ENCODE measurements at places on chromosomes 4 and X. TPM values are rescaled to one million over a fixed set of nuclear protein-coding genes. Genes with fewer than 3 reads are reported as not detected.

- no peak overlapping the region for H3K4me3 ChIP-seq
- H3K27ac ChIP-seq, result no peak overlapping the region
- H3K4me1 ChIP-seq, result peaks cover 22% of the 10 kb centered on the region
- H3K27me3 ChIP-seq, result no peaks in the 10 kb centered on the region
Observed at GRCh38 chr4:101309925-101310324, 37.4 kb downstream of the PPP3CA start.

DNA sequence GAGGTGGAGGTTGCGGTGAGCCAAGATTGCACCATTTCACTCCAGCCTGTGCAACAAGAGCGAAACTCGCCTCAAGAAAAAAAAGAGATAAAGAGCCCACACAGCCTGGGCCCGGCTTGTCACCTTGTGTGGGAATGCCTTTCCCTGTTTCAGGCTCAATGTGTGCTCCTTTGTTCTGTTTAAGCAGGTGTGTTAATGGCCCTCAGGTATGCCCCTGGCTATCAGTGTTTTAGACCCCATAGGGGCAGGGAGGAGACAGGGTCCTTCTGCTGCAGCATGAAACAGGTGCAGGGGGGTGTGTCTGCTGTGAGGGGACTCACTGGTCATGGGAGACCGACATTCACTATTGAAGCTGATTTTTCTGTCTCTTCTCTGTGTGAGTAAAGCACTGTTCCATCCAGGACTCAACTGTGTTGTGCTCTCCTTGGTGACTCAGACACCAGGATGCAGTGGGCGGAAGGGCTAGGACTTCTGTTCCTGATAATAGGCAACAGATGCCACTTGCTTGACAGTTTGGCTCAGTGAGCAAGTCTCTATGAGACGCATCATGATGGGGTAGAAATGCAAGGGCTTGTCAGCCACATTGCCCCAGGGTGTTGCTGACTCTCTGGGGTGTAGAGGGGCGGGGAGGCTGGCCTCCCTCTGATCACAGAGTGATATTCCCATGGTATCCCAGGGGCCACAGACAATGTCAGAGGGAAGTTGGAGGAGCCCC, 15.6 kb upstream of the LAP3 start:
- H3K27ac ChIP-seq, result no peak overlapping the region
- no peak for DNase-seq
- H3K4me3 ChIP-seq, result no peak overlapping the region
- no peaks in the 10 kb centered on the region for H3K4me1 ChIP-seq
- H3K27me3 ChIP-seq, result peaks cover 13% of the 10 kb centered on the region

TBC1D9 gene
- total RNA-seq, result 0.14 TPM

VCX gene
- not detected for total RNA-seq

GRCh38 chr4:6988016-6988715, 55.0 kb upstream of the TADA2B start:
- peaks cover 1% of the 10 kb centered on the region for H3K36me3 ChIP-seq
- no peak for DNase-seq
- H3K27ac ChIP-seq, result peak overlapping the region; percentile 84

DNA sequence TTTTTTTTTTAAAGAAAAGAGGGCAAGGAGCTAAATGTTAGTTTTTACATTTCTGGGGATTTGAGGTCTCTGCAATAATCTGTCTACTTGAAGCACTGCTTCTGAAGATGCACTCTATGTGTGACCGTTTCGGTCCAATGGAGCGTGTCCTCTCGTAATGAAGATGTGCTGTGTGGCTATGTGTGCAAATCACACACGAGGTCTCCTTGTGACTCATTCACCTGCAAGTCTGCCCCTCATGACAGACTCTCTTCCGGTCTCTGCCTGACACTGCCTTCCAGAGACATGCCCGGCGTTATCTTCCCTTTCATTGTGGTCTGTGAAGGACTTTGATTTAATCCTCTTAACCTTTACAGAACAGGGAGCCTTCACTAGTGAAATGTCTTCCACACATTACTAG, 84.3 kb downstream of the TRAM1L1 start:
- no peak overlapping the region for H3K4me3 ChIP-seq
- no peaks in the 10 kb centered on the region for H3K27me3 ChIP-seq
- H3K27ac ChIP-seq, result no peak overlapping the region
- H3K36me3 ChIP-seq, result no peaks in the 10 kb centered on the region

CD40LG gene
- total RNA-seq, result 5.9 TPM

DNA sequence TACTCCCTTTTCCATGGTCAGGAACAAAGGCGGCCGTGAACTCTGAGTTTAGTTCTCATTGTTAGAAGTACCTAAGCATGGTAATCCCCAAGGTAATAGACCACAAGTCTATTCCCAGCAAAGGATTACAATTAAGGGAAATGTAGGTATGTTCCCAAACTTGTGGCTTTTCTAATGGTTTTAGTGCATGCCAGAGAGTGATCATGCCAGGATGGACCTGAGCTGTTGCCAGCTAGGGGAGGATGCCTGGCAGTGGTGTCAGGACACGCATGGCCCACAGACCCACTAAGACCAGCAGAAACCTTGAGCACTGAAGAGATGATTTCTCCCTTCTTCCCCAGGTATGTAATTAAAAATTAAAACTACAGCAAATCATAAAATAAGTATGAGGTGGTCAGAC, 60.8 kb downstream of the COQ2 start:
- DNase-seq, result no peak
- H3K36me3 ChIP-seq, result peaks cover 22% of the 10 kb centered on the region
- H3K27ac ChIP-seq, result peak overlapping the region; percentile 84

- peaks cover 52% of the 10 kb centered on the region for H3K27me3 ChIP-seq
- H3K4me3 ChIP-seq, result no peak overlapping the region
- H3K36me3 ChIP-seq, result no peaks in the 10 kb centered on the region
- no peak for DNase-seq
- peaks cover 16% of the 10 kb centered on the region for H3K4me1 ChIP-seq
Observed at GRCh38 chrX:107451731-107452130, 2.3 kb downstream of the FRMPD3 start.

- H3K36me3 ChIP-seq, result peaks cover 40% of the 10 kb centered on the region
- no peaks in the 10 kb centered on the region for H3K27me3 ChIP-seq
- H3K4me1 ChIP-seq, result peaks cover 15% of the 10 kb centered on the region
- H3K27ac ChIP-seq, result peak overlapping the region; percentile 72
- no peak overlapping the region for H3K4me3 ChIP-seq
- peak; percentile 52 for DNase-seq
Observed at GRCh38 chrX:46617906-46618305, 44.3 kb downstream of the CHST7 start.

DNA sequence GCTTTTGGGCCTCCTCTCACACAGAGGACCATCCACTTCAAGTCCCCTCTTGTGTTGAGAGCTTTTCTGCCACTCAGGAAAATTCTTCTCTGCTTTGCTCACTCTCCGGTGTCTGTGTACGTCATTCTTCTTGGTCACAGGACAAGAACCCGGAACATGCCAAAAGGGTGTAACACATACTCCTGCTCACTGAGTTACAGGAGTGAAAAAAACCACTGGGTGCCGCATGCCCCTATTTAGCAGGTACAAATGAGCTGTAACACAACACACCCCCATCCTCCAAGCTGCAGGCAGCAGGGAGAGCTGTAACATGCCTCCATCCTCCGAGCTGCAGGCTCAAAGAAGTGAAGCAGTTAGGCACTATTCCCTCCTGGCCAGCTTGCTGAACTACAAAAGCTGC, 13.0 kb upstream of the CXCL2 start:
- H3K27me3 ChIP-seq, result no peaks in the 10 kb centered on the region
- H3K27ac ChIP-seq, result no peak overlapping the region
- no peak overlapping the region for H3K4me3 ChIP-seq

TMPRSS11A gene
- not detected for total RNA-seq

DNA sequence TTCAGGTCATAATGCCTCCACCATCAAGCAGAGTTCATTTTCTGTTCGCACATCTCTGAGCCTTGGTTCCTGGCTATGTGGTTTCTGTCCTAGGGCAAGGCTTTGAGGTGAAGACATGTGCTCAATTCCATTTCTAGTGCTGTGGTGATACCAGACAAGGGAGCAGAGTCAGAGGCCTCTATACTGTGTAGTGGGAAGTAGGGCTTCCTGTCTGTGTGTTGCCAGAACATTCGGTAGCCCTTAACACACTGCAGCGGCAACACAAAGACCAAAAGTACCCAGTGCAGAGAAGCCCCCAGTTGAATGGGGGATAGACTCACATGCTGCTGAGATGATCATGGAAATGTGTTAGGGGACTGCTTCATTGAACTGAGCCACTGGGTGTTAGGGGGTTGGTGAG, 56.4 kb downstream of the STARD8 start:
- no peak overlapping the region for H3K27ac ChIP-seq
- no peak overlapping the region for H3K4me3 ChIP-seq
- H3K36me3 ChIP-seq, result no peaks in the 10 kb centered on the region
- H3K4me1 ChIP-seq, result peaks cover 2% of the 10 kb centered on the region
- no peaks in the 10 kb centered on the region for H3K27me3 ChIP-seq
- DNase-seq, result no peak

- H3K4me3 ChIP-seq, result no peak overlapping the region
- peaks cover 5% of the 10 kb centered on the region for H3K36me3 ChIP-seq
- H3K27me3 ChIP-seq, result no peaks in the 10 kb centered on the region
- no peaks in the 10 kb centered on the region for H3K4me1 ChIP-seq
Observed at GRCh38 chr4:82919386-82919785, 18.9 kb downstream of the THAP9 start.

- DNase-seq, result no peak
- H3K4me1 ChIP-seq, result no peaks in the 10 kb centered on the region
- no peak overlapping the region for H3K4me3 ChIP-seq
- no peaks in the 10 kb centered on the region for H3K36me3 ChIP-seq
- no peak overlapping the region for H3K27ac ChIP-seq
Observed at GRCh38 chrX:11750046-11750445, 8.0 kb upstream of the MSL3 start.

- H3K27me3 ChIP-seq, result no peaks in the 10 kb centered on the region
- no peak overlapping the region for H3K27ac ChIP-seq
- H3K4me3 ChIP-seq, result no peak overlapping the region
- H3K4me1 ChIP-seq, result peaks cover 2% of the 10 kb centered on the region
- H3K36me3 ChIP-seq, result peaks cover 3% of the 10 kb centered on the region
Observed at GRCh38 chr4:39243462-39243861, 61.1 kb downstream of the WDR19 start.

KLF8 gene
- total RNA-seq, result 3.4 TPM

NRK gene
- not detected for total RNA-seq

DNA sequence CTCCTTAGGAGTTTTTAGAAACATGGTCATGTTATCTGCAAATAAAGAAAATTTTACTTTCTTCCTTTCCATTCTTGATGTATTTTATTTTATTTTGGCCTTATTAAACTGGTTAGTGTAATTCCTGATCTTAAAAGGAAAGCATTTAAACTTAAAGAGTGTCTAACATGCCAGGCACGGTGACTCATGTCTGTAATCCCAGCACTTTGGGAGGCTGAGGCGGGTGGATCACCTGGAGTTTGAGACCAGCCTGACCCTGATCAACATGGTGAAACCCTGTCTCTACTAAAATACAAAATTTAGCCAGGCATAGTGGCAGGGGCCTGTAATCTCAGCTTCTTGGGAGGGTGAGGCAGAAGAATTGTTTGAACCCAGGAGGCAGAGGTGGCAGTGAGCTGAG, 281.3 kb downstream of the PTTG2 start:
- no peaks in the 10 kb centered on the region for H3K36me3 ChIP-seq
- no peak for DNase-seq
- H3K4me1 ChIP-seq, result no peaks in the 10 kb centered on the region
- H3K27me3 ChIP-seq, result no peaks in the 10 kb centered on the region
- H3K27ac ChIP-seq, result no peak overlapping the region

DNA sequence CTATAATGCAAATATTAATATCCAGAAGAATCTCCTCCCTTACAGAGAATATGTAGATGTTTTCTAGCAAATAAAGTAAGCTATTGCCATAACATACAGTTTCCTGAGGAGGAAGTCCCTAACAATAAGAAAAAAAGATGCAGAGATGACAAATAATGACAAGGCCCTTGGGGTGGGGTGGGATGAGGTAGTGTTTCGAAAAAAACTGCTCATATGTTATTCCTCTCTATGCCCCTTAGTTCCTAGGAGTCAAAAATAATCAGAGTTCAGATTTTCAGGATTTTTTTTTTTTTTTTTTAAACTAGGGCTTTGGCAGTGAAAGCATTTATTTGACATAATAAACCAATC, 99.0 kb downstream of the ZAR1 start:
- no peak overlapping the region for H3K27ac ChIP-seq
- H3K27me3 ChIP-seq, result no peaks in the 10 kb centered on the region
- H3K4me1 ChIP-seq, result peaks cover 12% of the 10 kb centered on the region
- peaks cover 39% of the 10 kb centered on the region for H3K36me3 ChIP-seq

- no peak for DNase-seq
- H3K4me1 ChIP-seq, result no peaks in the 10 kb centered on the region
- no peak overlapping the region for H3K27ac ChIP-seq
- no peaks in the 10 kb centered on the region for H3K36me3 ChIP-seq
- no peak overlapping the region for H3K4me3 ChIP-seq
Observed at GRCh38 chrX:114390251-114390796, 193.6 kb upstream of the HTR2C start.

DNA sequence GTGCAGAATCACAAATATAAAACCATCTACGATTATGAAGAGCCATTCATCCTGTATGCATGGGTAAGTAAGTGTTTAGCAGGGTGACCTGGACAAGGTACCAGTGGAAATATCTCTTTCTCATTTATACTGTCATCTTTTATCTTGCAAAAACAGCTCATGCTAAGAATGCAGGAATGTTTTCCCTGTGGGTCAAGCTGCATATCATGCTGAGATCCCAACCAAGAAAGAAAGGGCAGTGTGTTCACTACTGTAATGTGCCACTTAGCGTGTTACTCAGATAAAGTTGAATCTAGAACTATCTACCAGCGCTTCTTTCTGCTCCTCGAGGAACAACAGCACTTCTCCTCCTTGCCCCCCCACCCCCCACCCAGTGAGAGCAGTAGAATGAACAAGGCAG, 212.7 kb upstream of the TBL1X start:
- no peaks in the 10 kb centered on the region for H3K4me1 ChIP-seq
- H3K36me3 ChIP-seq, result no peaks in the 10 kb centered on the region
- no peak overlapping the region for H3K4me3 ChIP-seq
- peaks cover 7% of the 10 kb centered on the region for H3K27me3 ChIP-seq
- no peak overlapping the region for H3K27ac ChIP-seq

GRCh38 chrX:68686097-68686977, 38.9 kb downstream of the STARD8 start:
- H3K4me1 ChIP-seq, result peaks cover 9% of the 10 kb centered on the region
- peaks cover 18% of the 10 kb centered on the region for H3K27me3 ChIP-seq
- no peaks in the 10 kb centered on the region for H3K36me3 ChIP-seq
- DNase-seq, result peak; percentile 40

GRCh38 chrX:153476666-153477363, 6.4 kb upstream of the HAUS7 start:
- no peak overlapping the region for H3K4me3 ChIP-seq
- DNase-seq, result no peak
- H3K27me3 ChIP-seq, result peaks cover 10% of the 10 kb centered on the region
- H3K27ac ChIP-seq, result no peak overlapping the region
- H3K4me1 ChIP-seq, result peaks cover 3% of the 10 kb centered on the region

FMR1NB gene
- total RNA-seq, result not detected

DNA sequence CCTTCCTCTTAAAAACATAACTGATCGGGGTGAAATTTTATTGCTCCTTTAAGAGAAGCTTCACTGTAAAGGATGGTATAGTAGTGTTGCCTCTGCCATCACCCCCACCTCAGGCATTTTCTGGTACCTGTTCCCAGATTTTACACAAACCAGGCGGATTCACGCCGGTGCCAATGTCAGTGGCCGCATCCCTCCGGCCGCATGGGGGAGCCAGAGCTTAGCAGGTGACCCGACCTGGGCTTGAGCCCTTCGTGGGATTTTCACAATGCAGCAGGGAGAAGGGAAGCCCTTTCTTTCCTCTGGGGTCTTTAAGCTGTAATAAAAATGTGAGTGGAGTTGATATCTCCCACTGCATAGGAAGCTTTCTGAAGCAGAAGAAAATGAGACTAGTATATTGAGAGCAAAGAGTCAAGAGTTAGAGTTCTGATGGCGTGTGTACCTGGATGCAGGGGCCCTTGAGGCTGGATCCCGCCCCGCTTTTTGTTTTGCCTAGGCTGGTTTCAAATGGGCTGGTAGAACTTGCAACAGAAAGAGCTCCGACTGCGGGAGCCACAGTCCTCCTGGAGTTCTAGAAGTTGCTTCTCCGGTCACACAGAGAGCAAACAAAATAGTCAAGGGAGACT, 59.4 kb downstream of the POLR2B start:
- no peak overlapping the region for H3K27ac ChIP-seq
- H3K36me3 ChIP-seq, result no peaks in the 10 kb centered on the region
- peaks cover 11% of the 10 kb centered on the region for H3K27me3 ChIP-seq

C4orf51 gene
- total RNA-seq, result not detected
